ENCODE measurements at places on chromosomes 6 and 20.
A peak's percentile ranks its signal among the peaks of the same experiment; 100 is the strongest.

DNA sequence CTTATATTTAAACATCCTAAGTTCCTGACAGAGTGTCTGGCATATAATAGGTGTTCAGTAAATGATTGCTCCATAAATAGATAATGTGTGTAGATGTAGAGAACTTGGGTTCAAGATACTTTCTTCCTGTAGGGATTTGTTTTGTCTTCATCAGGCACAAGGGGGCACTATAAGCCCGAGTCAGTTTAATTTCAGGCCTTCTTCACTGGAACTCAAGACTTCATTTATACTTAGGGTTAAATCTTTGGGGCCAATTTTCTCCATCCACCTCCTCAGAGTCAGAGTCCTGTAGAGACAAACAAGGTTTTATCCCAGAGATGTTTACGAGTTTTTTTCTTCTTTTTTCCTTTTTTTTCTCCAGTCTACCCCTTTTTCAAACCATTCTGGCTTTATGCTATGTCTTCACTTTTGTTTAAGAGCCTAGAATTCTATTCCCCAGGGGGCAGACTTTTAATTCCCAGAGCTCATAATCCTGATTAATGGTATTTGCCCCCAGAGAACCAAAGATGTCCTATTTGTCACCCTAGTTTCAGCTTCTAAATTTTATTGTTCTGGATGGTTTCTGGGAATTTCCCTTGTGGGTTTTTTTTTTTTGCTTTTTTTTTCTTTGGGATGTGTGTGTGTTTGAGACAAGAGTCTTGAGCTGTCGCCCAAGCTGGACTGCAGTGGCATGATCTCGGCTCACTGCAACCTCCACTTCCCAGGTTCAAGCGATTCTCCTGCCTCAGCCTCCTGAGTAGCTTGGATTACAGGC lies 88.4 kb downstream of the HFE start:
- peak; percentile 72 for DNase-seq

DNA sequence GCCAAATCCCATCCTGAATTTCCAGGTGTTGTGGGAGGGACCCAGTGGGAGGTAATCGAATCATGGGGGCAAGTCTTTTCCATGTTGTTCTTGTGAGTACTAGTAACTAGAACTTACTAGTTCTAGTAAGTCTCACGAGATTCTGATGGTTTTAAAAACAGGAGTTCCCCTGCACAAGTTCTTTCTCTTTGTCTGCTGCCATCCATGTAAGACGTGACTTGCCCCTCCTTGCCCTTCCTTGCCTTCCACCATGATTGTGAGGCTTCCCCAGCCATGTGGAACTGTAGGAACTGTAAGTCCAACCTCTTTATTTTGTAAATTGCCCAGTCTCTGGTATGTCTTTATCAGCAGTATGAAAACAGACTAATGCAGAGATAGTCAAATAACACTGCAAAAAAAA lies 122.7 kb upstream of the BEND6 start:
- DNase-seq = no peak

- DNase-seq = no peak
Observed at GRCh38 chr20:54984104-54984448, 508.7 kb downstream of the DOK5 start.

DNA sequence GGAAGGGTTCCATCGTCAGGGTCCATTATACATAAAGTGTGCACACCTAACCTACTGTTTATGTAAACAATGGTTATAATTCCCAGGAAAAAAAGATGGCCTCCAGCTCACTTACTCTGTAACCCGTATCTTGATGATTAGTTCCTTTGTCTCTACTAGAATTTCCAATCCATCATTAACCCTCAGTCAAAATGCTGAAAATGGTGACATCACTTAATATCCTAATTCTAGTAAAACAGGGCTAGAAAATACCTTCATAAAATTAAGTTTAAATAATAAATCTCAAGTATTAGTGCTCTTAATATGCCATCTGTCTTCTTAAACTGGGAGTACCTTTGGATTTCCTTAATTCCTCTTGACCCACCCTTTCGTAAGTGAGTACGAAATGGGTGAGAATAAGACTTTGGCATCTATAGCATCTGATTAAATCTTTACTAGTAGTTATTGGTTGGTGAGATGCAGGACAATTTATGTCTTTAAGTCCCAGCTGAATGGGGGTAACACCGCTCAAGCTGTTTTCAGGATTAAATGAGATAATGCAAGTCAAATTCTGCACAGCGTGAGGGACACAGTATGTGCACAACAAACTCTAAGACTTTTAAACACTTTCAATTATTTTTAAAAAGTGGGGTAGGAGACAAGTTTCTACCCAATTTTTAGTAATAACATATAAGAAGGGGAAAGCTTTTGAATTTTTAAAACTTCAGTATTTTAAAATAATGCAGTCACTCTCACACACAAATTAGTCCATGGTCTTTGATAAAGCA lies 1.6 kb downstream of the HMGN3 start:
- no peak for DNase-seq

DNA sequence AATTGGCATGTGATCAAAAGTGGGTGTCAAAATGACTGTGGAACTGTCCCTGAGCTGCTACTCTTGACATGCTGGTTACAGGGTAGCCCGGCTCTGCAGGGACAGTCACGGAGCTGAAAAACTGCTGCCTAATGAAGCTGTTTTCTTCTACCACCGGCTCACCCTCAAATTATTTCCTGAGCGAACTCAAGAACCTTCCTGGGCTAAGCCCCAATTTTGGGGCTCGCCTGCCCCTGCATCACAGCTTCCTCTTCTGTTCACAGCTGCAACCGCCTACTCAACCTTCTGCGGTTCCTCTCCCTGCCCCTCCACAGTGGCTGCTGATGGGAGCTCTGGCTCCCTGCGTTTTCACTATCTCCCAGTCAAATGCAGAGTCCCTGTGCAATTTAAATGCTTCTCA lies 110.8 kb upstream of the MLN start:
- no peak for DNase-seq

DNA sequence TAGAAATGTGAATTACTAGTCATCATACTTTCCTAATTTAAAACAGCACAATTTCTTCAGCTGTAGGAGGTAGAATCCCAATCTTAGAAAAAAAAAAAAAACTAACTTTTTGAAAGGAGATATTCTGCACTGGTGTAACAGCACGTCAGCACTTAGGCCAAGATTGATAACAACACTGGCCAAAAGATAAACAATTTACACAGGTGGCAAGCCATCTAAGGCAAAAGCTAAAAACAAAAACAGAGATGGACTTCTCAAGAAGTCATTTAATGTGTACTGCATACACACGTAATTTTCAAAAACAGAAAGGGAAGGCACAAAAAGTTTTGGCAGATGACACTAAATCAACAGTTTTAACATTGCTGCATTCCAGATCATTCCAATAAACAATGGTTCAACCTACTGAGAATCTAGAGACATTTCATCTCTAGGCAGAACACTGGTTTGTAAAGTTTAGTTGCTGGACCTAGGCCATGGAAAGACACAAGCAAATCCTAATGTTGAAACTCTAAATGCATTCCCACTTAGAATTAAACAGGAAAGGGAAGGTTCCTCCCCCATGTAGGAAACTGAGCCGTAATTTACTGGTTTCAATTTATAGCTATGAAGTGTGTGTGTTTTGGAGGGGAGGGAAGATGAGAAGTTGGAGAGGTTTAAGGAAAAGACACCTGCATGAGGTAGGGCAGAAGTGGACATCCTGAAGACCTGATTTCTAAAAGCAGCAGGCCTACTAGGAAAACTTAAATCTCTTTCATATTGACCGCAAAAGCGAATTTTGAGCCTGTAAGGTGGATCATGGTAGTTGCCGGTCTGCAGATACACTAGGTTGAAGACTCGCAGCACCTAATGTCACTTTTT lies 1.3 kb downstream of the GCLC start:
- DNase-seq = peak; percentile 32

- DNase-seq = peak; percentile 30
Observed at GRCh38 chr20:11379257-11380011, 538.3 kb upstream of the BTBD3 start.

- peak; percentile 73 for DNase-seq
Observed at GRCh38 chr6:33298773-33299236, at the start of gene RGL2. RGL2 (minus strand) TSS chr6:33298942; CDS start chr6:33298610, 332 bp downstream.

DNA sequence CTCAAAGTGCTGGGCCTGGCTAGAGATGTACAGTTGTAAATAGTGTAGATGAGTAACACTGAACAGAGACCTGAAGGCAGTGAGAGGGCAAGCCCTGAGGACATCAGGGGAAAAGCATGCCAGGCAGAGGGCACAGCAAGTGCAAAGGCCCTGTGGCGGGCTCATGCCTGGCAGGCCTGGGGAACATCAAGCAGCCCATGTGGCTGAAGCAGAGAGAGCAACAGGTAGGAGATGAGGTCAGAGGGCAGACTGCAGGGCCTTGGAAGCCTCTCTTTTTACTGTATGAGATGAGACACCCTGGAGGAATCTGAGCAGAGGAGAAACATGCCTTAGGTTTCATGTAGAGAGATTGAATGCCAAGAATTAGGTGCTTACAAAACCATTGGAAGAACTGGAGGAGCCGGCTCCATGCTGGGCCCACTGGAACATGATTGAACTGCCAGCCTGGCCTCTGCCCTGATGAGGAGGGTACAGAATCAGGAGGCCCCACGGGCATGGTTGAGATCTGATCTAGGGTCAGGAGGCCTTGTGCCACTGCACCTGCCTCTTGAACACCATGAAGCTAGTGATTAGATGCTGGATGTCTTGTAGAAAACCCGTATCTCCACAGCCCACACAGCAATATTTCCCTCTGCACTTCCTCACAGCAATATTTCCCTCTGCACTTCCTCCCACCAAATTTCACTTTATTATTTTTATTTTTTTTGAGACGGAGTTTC lies 5.9 kb upstream of the HMGA1 start:
- DNase-seq = peak; percentile 29
